ENCODE measurements at places on chromosomes 5 and 9.

GRCh38 chr9:120935383-120935857 lies 8.8 kb upstream of the TRAF1 start:
- peak; percentile 37 for DNase-seq

DNA sequence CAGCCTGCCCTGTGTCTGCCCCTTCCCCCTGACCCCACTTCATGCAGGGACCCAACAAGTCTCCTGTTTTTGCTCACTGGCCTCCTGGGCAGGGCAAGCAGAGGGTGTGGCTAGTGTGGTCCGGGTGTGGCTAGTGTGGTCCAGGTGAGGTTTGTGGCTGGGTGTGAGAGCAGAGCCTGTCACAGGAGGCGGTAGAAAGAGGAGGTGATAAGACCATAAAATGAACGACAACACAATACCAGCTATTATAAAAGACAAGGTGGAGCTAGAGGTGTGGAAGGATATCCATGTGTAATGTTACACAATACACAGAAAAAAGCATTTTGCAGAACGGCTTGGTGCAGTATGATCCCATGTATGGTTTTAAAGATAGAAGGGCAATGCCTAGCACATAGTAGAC lies 23.3 kb downstream of the SPRY4 start:
- no peak for DNase-seq

GRCh38 chr9:121280715-121281613 lies 13.0 kb downstream of the GSN start:
- DNase-seq = no peak

DNA sequence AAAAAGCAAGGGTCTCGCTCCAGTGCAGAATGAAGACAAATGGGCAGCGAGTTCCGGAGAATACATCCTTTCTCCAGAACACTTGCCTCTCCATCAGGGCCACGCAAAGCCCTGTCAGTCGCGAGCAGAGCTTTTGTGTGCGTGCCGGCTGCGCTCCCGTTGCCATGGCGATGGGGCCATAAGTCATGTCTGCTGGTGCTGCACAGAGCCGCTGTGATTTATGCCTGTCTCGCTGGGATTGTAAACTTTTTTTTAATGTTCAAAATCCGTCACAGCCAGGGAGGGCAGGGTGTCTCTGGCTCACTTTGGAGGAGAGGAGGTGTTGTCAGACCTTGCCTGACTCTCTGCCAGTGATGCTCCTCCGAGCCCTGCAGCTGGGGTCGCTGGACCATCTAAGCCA lies 272.7 kb downstream of the TRIM32 start:
- no peak for DNase-seq

- DNase-seq = no peak
These were observed 358.3 kb downstream of the SEMA5A start for GRCh38 chr5:9187614-9188013.

GRCh38 chr9:109278848-109279247 lies 42.0 kb downstream of the EPB41L4B start:
- DNase-seq = no peak

- DNase-seq = no peak
These were observed 148.7 kb upstream of the COL5A1 start for GRCh38 chr9:134492721-134493460.

- no peak for DNase-seq
These were observed 8.6 kb downstream of the SLC12A2 start for GRCh38 chr5:128092144-128092543.

- no peak for DNase-seq
These were observed 8.8 kb downstream of the NAA35 start for GRCh38 chr9:85949586-85950335.

DNA sequence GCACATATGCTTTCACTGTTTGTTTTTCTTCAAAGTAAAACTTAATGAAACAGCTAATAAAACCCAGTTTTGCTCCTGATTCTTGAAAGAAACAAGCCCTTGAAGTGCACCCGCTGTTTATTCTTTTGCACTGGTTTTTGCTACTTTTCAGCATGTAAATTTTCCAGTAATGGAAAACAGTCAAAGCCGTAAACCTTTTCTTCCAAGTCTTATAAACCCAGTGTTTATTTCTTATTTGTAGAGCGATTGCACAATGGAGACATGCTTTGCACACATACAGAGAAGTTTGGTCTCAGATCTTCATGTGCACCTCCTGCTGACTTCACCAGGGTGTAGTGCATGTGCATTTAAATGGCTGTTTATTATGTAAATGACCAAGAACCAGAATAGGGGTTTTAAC lies 51.8 kb downstream of the ATG10 start:
- DNase-seq = no peak

- peak; percentile 72 for DNase-seq
These were observed 80.1 kb downstream of the F2RL2 start for GRCh38 chr5:76542887-76543690.

- peak; percentile 2 for DNase-seq
These were observed 44.0 kb upstream of the XPA start for GRCh38 chr9:97740848-97741821.

DNA sequence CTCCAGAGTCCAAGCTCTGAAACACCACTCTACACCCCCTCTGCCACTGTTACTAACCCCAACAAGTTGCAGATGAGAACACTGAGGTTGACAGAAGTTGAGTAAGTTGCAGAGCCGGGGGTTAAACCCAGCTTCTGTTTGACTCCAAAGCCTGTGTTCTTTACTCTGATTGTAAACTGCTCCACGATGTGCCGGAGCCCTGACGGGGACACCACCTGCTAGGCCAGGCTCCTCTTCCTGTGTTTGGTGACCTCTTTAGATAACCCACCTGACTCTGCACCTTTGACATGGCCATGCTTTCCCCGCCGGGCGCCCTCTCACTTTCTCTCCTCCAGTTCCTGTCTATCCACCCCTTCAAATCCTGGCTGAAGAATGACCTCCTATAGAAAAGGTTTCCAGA lies 96.7 kb downstream of the PAX5 start:
- DNase-seq = no peak

- DNase-seq = no peak
These were observed 32.8 kb downstream of the GALNT10 start for GRCh38 chr5:154223320-154223719.

DNA sequence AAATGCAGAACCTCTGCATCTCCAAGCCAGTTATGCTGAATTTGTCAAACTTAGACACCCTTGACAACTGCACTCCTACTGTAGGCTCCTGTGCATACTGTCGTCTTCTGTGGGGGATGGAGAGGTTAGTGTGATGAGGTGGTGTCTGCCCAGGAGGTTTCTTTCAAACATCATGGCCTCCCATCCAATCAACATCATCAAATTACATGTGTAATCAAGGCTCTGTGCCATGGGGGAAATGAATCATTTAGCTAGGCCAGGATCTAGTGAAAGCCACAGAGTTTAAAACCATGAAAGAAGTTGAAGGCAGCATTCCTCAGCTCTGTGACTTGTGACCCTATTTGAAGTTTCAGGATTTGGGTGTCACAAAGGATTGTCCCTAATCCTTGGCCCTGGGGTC lies 240.6 kb downstream of the MARCHF11 start:
- DNase-seq = no peak

DNA sequence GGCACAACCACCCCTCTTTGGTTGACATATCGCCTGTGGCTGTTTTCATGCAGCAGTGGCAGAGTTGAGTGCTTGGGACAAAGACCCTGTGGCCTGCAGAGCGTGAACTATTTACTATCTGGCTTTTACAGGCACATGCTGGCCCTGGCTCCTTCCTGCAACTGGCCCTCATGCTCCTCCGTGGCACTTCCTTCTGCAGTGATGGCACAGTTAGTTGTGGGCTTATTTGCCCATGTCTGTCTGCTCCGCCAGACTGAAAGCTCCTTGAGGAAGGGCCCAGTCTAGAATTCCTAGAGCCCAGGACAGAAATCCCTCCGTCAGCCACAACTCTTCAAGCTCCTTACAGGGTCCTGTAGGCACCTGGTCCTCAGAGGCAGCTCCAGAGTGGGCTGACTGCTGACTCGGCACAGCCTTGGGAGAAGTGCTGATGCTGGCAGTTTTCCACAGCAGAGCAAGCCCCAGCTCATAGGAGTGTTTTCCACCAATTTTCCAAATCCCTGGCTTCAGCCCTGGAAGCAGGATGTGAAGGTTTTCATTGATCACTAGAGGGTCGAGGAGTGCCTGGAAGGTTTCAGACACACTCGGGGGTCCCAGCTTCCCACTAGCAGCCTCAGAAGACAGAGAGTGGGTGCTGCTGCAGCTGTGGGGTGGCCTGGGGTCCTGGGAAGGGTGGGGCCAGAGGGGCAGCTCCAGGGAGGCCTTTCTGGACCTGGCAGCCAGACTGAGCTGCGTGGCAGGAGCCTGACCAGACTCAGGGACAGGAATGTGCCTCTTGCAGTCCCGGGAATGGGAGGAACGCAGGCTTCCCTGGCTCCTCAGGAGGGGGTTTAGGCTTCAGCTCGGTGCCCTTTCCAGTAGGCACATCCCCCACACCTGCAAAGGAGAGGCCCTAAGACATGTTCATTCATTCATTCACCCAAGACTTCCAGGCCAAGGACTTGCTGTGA lies 56.5 kb upstream of the ANGPTL2 start:
- no peak for DNase-seq

DNA sequence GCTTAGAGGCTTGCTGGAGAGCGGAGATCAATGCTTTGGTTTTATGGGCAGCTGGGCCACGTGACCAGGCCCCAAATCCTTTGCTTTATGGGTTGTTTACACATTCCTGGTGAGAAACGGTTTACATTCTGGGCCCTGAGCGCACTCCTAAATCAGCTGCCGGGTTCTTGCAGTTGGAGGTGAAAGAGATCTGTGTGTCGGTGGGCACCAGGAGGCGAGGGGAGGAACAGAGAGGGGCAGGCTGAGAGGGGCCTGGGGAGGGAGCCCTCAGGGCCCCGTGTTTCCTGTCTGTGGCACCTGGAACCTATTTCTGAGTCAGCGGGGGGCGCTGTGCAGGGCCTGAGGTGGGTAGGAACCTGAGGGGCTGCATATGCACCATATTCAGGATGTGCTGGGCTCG lies 63.5 kb upstream of the HAND1 start:
- DNase-seq = no peak

GRCh38 chr9:32558408-32558934 lies 6.1 kb upstream of the TOPORS start:
- no peak for DNase-seq

- no peak for DNase-seq
These were observed 31.7 kb upstream of the GAS1 start for GRCh38 chr9:86978922-86979474.

GRCh38 chr5:176830995-176831423 lies 20.6 kb downstream of the UNC5A start:
- no peak for DNase-seq

GRCh38 chr5:140321796-140322195 lies 18.9 kb upstream of the PFDN1 start:
- peak; percentile 9 for DNase-seq

DNA sequence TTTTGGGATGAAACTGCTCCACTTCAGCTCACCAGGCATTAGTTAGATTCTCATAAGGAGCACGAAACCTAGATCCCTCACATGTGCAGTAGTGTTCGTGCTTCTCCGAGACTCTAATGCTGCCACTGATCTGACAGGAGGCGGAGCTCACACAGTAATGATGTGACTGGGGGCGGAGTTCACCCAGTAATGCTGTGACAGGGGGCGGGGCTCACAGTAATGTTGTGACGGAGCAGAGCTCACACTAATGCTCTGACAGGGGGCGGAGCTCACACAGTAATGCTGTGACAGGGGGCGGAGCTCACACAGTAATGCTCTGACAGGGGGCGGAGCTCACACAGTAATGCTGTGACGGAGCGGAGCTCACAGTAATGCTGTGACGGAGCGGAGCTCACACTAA lies 27.1 kb upstream of the LRRC14B start:
- no peak for DNase-seq

GRCh38 chr5:77864997-77865396 lies 88.9 kb upstream of the TBCA start:
- no peak for DNase-seq

GRCh38 chr5:136242611-136243010 lies 49.6 kb upstream of the SMIM32 start:
- no peak for DNase-seq

DNA sequence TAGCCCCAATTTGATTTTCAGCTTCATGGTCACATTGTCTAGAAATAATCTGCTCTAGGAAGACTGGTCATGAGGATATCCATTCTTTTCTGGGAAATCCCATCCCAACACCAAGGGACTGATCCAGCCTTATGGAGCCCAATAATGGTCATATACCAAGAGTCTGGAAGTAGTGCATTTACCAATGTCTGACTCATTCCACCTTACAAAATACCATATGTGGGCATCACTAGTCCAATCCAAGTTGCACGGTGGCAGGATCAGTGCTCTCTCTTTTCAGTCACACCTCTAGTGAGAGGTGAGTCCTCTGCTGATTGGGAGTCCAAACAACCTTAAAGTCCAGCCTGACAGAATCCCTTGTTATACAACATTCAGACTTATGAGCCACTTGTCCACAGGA lies 73.7 kb downstream of the FEM1C start:
- no peak for DNase-seq

DNA sequence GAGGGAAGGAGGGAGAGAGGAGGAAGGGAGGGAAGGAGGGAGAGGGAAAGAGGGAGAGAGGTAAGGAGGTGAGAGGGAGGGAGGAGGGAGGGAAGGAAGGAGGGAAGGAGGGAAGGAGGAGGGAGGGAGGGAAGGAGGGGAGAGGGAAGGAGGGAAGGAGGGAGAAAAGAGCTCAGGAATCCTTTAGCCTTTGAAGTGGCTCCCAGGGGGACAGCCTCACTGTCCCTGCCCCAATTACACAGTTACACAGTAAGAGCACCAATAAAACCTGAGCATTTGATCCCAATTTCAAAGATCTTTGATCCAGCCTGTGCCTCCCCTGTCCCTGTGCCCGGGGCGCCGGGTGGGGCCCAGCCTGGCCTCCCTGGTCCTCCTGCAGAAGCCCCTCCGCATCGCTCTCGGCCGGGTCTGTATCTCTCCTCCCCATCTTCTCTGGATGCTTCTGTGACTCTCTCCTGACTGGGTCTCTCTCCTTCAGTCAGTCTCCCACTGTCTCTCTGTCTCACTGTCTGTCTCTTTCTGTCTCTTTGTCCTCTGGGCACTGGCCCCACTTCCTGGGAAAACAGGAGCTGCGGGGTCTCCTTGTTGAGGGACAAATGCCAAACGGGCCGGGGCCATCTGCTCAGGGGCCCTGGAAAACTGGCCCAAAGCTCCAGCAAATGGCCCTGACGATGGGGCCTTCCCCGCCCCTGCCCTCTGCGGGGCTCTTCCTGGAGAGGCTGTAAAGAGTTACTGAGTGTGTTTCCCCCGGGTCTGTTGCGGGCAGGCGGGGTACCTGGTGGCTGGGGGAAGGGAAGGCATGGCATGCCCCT lies 54.2 kb upstream of the EGFL7 start:
- no peak for DNase-seq

- no peak for DNase-seq
These were observed 202.7 kb downstream of the FBN2 start for GRCh38 chr5:128335339-128335738.

- DNase-seq = no peak
These were observed 60.8 kb downstream of the MARCHF3 start for GRCh38 chr5:126969548-126969947.

- no peak for DNase-seq
These were observed 10.8 kb upstream of the ZFR start for GRCh38 chr5:32455311-32455710.

GRCh38 chr5:166551384-166551783 lies 1740.1 kb upstream of the WWC1 start:
- DNase-seq = no peak

GRCh38 chr5:670396-671270 lies 22.5 kb downstream of the TPPP start:
- no peak for DNase-seq
